ENCODE measurements at places on chromosomes 7 and 10.

DNA sequence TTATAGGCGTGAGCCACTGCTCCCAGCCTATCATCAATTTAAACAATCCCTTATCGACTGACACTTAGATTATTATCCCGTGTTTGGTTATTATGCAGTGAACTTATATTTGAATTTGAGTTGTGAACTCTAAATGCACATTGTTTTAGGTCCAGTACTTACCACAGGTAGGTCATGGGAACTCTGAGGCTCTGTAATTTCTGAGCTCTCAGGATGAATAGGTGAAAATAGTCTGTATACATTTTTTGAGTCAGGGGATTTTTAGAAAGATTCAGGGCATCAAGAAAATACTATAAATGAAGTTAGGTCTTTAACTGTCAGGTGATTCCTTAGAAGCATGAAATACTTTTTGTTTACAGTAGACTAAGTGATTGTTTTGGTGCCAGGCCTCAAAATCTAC lies 8.8 kb downstream of the CCDC136 start:
- DNase-seq = no peak

- DNase-seq = no peak
These were observed 197.0 kb upstream of the PRSS58 start for GRCh38 chr7:142454862-142455261.

GRCh38 chr10:28008054-28008453 lies 9.2 kb upstream of the ODAD2 start:
- no peak for DNase-seq

- no peak for DNase-seq
These were observed 181.6 kb upstream of the NEBL start for GRCh38 chr10:21078410-21079329.

- peak; percentile 85 for DNase-seq
These were observed 20.3 kb upstream of the IGF2BP3 start for GRCh38 chr7:23490357-23491135.

- no peak for DNase-seq
These were observed 17.6 kb downstream of the SLF2 start for GRCh38 chr10:100930368-100930767.

- no peak for DNase-seq
These were observed 14.0 kb downstream of the KMT2E start for GRCh38 chr7:105028004-105028403.

DNA sequence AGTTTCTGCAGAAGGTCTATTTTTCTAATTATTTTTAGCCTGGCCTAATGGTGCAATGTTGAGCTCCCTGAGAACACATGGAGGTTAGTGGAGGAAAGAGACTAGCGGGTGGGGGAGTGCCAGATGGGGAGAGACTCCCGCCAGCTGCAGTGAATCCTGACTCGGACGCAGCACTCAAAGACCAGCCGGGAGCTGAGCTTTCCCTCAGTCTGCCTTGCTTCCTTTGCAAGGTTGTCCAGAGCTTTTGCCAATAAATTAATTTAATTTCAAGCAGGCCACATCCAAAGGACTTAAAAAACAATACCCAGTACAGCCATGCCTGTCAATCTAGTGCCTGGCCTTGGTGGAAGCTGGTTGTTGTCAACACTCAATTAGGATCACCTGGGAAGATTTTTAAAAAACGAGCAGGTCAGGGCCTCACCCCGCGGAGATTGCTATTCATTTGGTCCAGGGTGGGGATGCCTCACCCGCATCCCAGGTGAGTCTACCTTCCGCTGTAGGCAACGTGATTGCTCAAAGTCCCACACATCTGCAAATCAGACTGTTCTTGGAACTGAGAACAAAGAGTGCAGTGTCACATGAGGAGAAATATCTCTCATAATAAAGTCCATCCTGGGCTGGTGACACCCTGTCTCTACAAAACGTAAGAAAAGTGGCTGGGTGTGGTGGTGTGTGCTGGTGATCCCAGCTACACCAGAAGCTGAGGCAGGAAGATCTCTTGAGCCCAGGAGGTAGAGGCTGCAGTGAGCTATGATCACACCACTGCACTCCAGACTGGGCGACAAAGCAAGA lies 4.0 kb downstream of the CLRN3 start:
- no peak for DNase-seq

- DNase-seq = no peak
These were observed 29.2 kb downstream of the FAM3C start for GRCh38 chr7:121366852-121367431.

GRCh38 chr10:60377955-60378354 lies 11.7 kb downstream of the ANK3 start:
- no peak for DNase-seq

GRCh38 chr10:131778385-131778784 lies 122.4 kb upstream of the PPP2R2D start:
- DNase-seq = no peak

DNA sequence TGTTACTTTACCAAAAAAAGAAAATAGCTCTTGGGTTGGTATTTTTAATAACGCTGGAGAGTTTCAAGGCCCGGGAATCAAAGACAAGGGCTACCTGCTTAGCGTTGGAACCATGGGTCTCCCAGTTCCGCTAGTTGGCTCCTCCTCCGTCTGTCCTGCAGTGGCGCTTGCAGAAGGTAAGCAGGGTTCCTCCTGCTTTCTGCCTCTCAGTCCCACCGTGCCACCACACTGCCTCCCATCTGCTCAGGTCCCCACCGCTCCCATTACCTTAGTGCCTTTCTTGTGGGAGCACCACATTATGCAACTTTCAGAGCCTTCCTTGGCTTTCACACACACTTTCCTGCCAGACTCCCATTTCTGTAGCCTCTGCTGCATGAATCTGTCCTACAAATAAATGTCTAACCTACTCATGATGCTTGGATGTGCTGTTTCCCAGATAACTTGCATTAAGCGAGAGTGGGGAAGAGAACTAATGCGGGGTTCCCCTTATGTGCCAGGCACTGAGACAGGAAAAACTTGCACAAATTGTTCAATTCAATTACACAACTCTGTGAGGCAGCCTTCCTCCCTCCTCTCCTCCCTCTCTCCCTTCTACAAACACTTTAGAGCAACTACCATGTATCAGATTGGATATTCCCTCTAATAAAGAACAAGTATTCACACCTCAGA lies 124.5 kb downstream of the AOAH start:
- DNase-seq = no peak

DNA sequence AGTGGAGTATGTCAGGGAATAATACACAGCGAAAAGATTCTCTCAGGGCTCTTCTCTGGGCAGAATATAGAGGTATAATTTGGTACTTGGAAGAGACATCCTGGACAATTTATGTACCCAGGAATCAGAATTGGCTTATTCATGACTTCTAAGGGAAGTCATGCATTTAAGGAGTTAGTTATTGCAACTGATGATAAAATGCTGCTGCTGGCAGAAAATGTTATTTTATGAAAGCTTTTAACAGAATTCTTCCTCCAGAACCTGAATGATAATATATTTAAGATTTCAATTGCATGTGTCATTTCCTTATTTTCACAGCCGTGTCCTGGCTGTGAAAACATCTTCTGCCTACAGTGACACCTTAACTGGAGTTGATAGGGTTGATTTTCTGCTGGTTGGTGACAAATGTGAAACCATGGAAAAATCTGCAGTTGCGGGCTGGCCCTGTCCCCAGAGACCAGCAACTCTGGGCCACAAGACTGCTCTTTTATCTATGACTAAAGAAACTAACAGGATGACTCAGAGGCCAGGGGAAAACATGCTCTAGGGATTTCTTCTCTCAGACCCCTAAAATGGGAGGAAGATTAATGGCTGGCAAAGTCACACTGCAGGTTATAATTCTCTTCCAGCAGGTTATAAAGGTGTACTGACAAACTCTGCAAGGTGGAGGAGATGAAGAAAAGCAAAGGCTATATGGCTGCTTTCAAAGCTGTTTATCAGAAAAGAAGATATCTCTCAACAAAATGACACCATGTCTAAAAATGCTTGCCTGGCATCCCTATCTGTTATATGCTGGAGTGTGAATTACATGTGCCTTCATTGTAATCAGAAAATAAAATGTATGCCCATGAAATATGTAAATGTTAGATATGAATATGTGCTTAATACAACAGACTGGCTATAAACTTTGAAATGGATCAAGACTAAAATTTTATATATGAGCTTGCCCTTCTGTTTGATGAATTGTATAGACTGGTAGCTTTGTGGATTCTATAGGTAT lies 12.1 kb upstream of the TRUB1 start:
- no peak for DNase-seq

DNA sequence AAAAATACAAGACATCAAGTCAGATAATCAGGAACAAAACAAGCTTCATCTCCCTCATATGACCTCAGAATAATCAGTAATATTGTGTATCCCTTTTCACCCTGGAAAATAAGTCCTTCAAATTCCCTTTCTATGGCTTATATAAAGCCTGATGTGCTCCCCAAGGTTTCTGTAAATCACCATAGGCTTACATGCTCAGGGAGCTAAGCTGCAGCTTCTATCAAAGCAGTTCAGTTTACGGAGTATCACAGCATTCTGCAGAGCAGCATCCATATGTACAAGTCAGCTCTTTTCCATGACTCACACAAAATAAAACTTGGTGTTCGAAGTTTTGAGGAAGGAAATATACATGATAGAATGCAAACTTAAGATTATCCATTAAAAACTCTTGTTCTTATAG lies 225.6 kb downstream of the LRRTM3 start:
- DNase-seq = no peak

GRCh38 chr7:21916629-21917028 lies 29.1 kb downstream of the CDCA7L start:
- DNase-seq = no peak

DNA sequence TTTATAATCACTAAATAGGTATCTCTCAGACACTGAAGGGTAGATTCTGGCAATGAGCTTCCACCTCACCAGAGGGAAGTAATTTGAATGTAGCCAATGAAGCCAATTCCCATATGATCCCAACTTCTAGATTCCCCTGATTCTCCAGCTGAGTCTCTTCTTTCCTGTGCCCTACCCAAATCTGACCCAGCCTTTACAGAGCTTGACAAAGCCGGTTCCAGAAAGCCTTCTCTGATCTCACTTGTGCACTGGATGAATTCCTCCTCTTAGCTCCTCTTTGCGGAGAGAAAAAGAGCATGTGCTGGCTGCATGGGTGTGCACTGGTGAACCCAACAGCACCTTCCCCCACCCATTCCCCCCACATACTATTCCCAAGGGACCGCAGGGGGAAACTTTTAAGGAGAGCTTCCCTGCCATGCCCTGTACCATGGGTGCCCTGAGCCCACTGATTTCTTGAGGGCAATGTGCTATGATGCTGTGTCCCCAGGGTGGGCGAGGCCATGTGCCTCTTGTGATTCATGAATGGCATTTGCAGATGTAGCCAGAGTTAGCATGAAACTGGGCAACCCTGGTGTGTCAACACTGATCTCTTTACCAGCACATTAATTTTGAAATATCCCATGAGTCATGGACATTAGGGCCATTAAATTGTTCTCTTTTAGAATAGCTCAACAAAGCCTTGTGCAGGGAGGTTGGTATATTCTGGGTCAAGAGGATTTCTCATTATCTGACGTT lies 50.4 kb upstream of the PLEKHA1 start:
- DNase-seq = no peak

DNA sequence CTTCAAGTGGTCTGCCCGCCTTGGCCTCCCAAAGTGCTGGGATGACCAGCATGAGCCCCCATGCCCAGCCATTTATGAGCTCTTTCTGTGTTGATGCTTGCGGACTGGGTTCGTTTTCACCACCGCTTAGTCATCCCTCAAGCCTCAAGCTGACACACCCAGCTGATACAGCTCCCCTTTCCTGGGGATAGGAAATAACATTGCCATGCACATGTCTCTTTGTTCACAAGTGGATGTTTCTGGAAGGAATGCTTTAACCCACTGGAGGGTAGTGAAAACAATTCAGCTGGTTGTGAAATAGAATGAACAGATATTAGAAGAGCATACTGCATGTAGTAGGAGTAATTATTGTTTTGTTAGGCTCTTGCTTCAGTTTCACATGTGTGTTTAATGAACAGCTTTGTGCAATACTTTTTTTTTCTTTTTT lies 8.5 kb upstream of the METTL27 start:
- DNase-seq = no peak

- no peak for DNase-seq
These were observed 10.6 kb upstream of the BPGM start for GRCh38 chr7:134636008-134636449.

DNA sequence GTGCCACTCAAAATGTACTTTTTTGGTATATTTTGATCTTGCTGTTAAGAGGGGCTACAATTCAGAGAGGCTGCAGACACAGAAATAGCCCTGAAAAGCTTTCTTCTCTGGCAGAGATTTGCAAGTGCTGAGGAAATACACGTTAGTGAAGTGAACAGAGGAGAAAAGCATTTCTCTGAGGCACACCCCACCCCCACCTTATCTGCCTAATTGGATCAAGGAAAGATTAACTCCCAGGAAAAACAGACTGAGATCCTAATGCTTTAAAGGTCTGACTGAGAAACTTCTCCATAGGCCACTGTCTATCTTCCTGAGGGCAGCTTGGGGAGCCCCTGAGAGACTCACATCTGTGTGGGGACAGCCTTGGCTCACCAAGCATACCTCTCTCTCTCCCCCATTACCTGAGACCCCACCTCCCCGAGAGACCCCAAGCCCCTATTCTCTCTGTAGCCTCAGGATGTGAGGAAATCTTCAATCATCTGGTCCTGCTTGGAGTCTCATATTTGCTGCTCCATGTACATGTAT lies 14.8 kb upstream of the AKR1C3 start:
- DNase-seq = no peak

- DNase-seq = no peak
These were observed 134.3 kb downstream of the ACTR3B start for GRCh38 chr7:152893801-152894294.

DNA sequence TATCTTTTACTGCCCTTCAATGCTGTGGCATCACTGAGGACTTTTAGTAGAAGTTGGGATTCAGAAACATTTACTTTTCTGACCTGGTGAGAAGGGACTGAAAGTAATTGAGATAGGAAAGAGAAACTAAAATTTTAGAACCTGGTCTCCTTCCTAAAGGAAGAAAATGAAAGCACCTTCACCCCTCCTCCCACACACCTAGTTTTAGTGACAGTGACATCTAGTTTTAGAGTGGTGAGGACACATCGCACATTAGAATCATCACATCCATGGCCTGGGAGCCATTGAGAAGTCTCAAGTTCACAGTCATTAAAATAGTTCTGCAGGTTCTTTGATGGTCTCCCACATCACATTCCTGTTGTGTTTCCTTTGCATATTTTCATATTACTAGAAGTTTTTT lies 16.1 kb downstream of the TAS2R41 start:
- no peak for DNase-seq

DNA sequence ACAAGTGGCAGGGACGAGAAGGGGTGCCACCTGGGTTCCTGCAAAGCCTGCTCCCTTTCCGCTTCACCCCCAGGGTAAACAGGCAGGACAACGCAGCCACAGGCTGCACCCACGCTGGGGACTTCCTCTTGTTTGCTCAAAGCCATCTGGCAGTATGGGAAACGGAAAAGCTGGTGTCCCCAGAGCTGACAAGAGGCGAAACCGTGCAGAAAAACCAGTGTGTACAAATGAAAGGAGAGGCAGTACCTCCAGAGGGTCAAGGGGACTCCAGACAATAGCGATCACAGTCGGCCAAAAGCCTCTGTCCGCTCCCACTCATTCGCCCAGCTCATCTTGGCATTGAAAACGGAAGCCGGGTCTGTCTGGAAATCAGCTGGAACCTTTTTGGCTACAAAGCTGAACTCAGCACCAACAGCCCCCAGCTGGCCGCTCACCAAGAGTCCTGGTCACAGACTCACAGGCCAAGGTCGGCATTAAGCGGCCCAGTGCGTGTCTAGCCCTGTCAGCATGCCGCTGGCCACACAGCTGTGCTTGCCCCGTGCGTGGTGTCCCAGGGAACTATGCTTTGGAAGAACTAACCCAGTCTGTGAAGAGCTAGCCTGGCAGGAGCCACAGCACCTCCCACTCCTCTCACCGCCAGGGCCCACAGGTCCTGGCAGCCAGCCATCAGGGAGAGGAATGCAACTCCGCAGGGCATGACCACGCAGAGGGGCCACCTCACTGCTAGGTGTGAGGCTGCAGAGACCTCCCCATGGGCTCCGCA lies 10.4 kb downstream of the TNS3 start:
- peak; percentile 77 for DNase-seq
